ENCODE measurements at places on chromosomes 3 and 15.

GRCh38 chr3:47098910-47099309, 65.0 kb downstream of the SETD2 start:
- no peak for DNase-seq

DNA sequence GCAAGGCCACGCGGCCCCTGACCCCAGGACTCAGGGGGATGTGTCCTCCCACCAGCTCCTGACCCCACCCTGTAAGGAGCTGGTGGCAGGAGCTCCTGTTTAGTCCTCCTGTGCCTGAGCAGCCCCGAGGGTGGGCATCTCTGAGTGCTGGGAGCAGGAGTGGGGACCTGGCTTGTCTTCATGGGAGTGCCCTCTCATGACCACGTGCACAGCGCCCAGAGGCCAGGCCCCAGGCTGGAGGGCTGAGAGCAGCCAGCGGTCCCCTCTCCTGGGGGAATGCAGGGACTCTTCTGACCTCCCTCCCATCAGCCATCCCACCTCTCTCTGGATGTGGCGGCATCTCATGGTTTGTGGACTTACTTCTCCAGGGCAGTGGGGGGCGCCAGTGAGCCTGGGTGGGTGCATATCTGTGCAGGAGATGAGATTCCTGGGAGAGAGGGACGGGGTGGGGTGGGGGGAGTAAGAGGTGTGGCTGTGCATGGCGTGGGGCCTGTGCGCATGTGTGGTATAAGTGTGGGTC, 205.6 kb downstream of the TBC1D2B start:
- no peak for DNase-seq

- DNase-seq, result no peak
Observed at GRCh38 chr3:151225040-151225975, 22.3 kb upstream of the GPR171 start.

- DNase-seq, result no peak
Observed at GRCh38 chr3:132898141-132898540, 140.1 kb upstream of the TMEM108 start.

- DNase-seq, result no peak
Observed at GRCh38 chr3:23404246-23404645, 201.1 kb downstream of the UBE2E2 start.

DNA sequence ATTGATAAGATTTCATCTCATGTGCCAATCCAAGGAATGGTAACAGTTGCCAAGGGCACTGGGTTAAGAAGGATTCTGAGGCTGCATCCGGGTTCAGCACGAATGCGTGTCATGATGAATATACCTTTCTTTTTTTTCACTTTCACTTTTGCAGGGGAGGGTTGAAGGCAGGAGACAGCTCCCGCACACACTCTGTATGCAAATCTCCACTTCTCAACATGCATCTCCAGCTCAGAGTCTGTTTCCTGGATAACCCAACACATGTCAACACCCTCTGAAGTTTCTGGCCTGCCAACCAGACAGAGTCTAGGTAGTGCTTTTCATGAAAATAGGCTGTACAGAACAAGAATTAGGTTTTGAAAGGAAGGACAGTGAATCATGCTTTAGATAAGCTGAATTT, 21.6 kb downstream of the B4GALT4 start:
- DNase-seq, result no peak

DNA sequence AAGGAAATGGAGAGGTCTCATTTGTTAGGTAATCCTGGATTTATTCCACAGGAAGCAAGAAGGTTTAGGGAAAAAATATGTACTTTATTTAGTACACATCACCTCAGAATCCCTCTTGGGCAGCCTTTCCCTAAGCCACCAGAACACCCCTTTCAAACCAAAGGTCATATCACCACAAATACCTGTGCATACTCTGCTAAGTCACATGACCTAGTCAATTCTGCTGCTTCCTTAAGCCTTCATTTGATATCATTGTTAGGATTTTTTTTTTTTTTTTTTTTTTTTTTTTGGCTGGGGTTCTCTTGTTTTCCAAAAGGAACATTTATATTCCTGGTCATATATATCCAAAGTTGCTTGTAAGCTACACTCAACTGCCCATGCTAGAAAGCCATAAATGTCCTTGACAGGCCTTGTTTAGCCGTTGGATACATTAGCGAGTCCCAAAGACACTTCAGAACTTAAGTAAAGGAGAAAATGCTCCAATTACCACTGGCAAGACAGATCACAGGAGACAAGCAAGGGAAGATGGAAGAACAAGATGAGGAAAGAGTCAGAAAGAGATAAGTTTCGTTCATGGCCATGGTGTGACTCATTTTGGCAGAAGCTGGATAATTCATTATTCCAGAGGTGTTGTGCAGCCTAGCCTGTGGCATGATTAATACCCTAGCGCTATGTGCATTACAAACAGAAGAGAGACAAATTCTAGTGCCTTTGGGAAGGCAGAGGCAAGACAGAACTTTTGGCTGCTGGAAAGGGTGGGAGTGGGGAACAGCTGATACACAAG, 155.6 kb upstream of the SLC2A2 start:
- peak; percentile 11 for DNase-seq

DNA sequence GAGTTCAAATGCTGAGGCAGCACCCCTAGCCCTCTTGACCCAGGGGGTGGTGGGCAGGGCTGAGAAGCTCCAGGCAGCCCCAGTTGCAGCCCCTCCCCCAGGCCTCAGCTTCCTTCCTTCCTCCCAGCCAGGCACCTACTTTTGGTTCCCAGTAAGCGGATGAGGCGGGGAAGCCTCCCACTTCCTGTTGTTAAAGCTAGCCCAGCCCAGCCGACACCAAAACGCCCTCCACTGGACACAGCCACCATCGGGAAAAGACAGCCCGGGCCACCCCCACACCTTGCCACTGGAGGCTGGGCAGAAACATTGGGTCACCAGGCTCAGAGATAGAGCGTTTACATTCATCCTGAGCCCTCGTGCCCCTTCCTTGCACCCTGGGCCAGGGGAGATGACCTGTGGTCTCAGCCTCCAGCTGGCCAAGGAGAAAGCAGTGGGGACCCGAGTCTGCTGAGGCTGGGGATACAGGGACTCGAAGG, 3.5 kb downstream of the DUSP7 start:
- no peak for DNase-seq

- no peak for DNase-seq
Observed at GRCh38 chr3:147518465-147518864, 109.3 kb downstream of the ZIC1 start.

DNA sequence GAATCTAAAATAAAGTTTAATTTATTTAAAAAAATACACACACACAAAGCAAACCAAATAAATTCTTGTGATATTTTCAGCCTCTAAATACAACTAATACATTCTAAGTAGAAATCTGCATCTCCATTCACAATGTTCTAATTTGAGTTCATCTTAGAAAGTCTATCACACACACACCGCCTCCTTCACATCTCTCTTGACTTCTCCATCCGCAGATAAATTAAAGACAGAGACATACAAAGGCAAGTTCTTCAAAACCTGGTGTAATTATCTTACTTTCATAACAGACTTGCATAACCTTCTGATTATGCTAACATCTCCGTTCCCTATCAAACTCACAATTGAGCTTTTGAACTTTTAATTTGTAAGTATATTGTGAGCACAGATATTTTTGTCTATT, 657.3 kb downstream of the VGLL3 start:
- DNase-seq, result no peak

DNA sequence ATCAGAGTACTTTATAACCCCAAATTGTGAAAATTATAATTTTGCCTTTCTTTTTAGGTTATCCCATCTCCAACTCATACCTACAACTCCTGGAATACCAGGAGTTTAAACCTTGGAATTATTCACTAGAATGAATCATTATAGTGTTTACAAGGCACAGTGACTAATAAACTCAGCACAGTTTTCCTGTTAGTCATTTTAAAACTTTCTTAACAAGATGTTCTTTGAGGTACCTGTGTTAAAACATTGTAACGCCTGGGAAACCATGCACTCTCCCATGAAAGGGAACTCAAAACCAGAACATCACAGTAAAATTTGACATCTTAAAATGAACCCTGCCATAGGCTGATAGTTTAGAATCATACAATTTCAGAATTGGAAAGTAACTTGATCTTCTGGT, 132.4 kb upstream of the OSTN start:
- peak; percentile 59 for DNase-seq

GRCh38 chr15:62066663-62067447, at the start of gene C2CD4A:
TSS of gene C2CD4A (plus strand) at chr15:62066977. CDS start at chr15:62067614, 637 bp downstream.
- DNase-seq, result no peak

GRCh38 chr3:37808656-37809055, 53.0 kb upstream of the CTDSPL start:
- no peak for DNase-seq

GRCh38 chr15:93942269-93942694, 289.1 kb upstream of the MCTP2 start:
- DNase-seq, result no peak

All from skeletal muscle cell (primary cell).